ENCODE measurements at places on chromosomes 7 and 10. TPM values are rescaled to one million over a fixed set of nuclear protein-coding genes. Genes with fewer than 3 reads are reported as not detected.

The LIPK gene
- not detected for total RNA-seq

The ATOH7 gene
- total RNA-seq, result 0.21 TPM

The TMEM176B gene
- total RNA-seq, result not detected

The ENO4 gene
- total RNA-seq, result 0.10 TPM

The ASB10 gene
- total RNA-seq, result not detected

The SPDYE6 gene
- not detected for total RNA-seq

The CDC14C gene
- total RNA-seq, result not detected

The PRPS1L1 gene
- not detected for total RNA-seq

The MYL7 gene
- total RNA-seq, result not detected

The CCL26 gene
- total RNA-seq, result 7.7 TPM

The FGL2 gene
- total RNA-seq, result not detected

The HOXA10 gene
- total RNA-seq, result 8.3 TPM

The GALNT17 gene
- total RNA-seq, result not detected

The HGF gene
- total RNA-seq, result not detected

The HELLS gene
- total RNA-seq, result 28.3 TPM

The TRPV6 gene
- not detected for total RNA-seq

The PLEKHS1 gene
- total RNA-seq, result 0.04 TPM

The NEURL1 gene
- total RNA-seq, result 0.78 TPM

The AOC1 gene
- not detected for total RNA-seq

The OR2A1 gene
- not detected for total RNA-seq

The TPST1 gene
- 6.3 TPM for total RNA-seq

The SYCE1 gene
- total RNA-seq, result not detected

The CASTOR2 gene
- 6.3 TPM for total RNA-seq

The GPR26 gene
- total RNA-seq, result not detected

The NCF1 gene
- total RNA-seq, result 0.11 TPM

The PITX3 gene
- 1.5 TPM for total RNA-seq

The CCDC3 gene
- 1.4 TPM for total RNA-seq

The NCAPG2 gene
- total RNA-seq, result 39.1 TPM

The CAMK1D gene
- 9.4 TPM for total RNA-seq
